ENCODE measurements at places on chromosomes 16 and 17.

DNA sequence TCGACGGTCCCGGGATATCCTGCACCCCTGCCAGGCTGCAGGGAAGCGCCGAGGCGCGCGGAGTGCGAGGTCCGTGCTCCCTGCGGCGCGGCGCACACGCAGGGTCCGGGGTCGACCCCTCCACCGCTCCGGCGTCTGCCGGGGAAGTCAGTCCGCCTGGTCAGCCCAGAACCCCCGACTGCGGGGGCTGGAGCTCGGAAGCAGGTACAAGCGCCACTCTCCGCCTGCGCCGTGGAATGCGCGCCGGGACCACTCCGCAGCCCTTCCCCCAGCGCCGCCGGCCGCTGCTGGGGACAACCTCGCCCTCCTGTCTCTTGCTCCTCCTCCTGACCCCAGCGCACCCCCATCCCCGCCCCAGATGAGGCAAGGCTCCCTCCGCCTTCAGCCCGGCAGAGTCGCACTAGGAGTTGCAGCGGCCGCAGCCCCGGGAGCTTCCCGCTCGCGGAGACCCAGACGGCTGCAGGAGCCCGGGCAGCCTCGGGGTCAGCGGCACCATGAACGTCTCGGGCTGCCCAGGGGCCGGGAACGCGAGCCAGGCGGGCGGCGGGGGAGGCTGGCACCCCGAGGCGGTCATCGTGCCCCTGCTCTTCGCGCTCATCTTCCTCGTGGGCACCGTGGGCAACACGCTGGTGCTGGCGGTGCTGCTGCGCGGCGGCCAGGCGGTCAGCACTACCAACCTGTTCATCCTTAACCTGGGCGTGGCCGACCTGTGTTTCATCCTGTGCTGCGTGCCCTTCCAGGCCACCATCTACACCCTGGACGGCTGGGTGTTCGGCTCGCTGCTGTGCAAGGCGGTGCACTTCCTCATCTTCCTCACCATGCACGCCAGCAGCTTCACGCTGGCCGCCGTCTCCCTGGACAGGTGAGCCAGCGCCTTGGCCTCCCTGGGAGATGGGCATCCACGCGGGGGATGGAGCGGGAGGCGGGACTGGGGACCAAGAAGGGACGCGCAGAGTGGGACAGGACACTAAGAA lies at the start of gene GALR2:
Gene GALR2 (plus strand): TSS at position 392 of the 974 bp plus-strand sequence. CDS start 103 bp downstream, at position 495.
- no peak for DNase-seq

DNA sequence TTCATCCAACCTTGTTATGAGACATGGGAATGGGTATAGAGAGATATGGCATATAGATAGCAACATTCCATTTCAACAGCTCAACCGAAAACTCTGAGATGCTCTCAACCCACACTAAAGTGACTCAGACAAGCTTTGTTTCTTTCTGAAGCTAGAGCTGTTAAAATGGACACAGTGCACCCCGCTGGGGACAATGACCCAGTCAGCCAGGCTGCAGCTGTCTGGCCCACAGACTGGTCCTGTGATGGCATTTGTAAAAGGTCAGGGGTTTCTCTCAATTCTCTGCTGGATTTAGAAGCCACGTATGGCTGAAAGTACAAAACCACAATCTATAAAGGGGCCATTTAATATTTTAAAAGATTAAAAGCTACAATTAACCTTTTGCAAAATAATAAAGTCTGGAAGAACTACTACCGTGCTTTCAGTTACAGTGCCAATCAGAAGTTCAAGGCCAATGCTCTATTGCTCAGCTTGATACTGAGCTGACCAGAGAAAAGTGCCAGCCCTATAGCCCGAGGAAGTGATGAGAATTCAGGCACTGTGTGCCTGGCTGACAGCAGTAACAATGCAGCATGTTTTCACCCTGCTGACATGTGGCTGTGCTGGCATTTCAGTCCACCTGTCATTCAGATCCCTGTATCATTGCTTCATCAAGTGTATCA lies 60.2 kb downstream of the TEX2 start:
- DNase-seq, result no peak

- no peak for DNase-seq
Measured at GRCh38 chr16:75429621-75430403, 3.5 kb downstream of the CFDP1 start.

DNA sequence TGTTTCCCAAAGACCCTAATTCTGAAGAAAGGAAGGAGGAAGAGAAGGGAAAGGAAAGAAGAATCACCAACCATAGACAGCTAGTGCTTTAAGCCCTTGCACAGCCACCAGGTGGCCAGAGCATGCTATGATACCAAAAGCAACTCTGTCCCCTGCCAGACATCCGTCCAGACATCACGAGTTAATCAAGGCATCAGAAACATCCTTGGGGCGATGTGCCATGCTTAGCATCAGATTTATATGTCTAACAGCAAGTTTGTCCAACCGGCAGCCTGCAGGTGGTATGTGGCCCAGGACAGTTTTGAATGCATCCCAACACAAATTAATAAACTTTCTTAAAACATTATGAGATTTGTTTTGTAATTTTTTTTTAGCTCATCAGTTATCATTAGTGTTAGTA lies 2.9 kb upstream of the CRYBA1 start:
- DNase-seq, result no peak

DNA sequence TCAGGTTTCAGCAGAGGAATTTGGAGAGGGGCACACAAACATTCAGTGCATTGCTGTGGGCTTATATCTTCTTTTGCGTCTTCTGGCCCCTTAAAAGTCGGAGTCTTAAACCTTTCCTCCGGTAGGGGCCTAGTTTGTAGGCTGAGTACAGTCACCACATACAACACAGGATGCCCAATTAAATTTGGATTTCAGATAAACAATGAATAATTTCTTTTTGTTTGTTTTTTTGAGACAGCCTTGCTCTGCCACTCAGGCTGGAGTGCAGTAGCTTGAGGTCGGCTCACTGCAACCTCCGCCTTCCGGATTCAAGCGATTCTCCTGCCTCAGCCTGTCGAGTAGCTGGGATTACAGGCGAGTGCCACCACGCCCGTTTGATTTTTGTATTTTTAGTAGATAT lies 26.7 kb upstream of the ADORA2B start:
- DNase-seq, result no peak

GRCh38 chr16:79770244-79771064 lies 169.9 kb upstream of the MAF start:
- peak; percentile 12 for DNase-seq

- no peak for DNase-seq
Measured at GRCh38 chr17:13107676-13108235, 89.9 kb upstream of the ELAC2 start.

- no peak for DNase-seq
Measured at GRCh38 chr16:30069611-30070462, 4.3 kb downstream of the ALDOA start.

DNA sequence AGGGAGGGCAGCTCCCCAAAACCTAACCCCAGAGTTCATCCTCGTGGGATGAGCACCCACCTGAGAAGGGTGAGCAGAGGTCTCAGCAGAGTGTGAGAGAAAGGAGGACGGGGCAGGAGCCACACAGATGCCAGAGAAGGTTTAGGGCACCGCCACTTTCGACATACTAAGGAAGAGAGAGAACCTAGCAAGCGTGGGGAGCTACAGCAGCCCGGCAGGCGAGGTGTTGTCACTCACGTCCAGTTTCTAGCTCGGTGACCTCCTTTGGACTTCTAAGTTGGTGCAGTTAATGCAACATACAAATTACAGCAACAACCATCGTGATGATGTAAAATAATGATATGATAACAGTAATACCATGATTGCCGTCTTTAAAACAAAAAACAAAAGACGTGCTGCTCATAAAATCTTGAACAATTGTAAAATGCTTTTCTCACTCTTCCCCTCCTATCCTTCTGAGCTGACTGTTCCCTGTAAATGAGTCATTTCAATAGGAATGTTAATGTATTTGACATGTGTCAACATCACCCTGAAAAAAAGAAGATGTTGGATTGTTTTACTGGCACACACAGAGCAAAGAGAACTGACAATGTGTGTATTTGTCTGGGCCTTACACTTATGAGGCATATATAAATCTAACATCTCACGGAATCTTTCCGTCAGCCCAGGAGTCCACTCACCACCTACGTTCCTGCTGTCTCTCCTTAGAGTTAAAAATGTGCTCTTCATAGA lies 158.2 kb upstream of the MAF start:
- no peak for DNase-seq

- DNase-seq, result no peak
Measured at GRCh38 chr17:33905338-33905800, 349.7 kb upstream of the CCL2 start.

- DNase-seq, result no peak
Measured at GRCh38 chr16:55264949-55265348, 59.1 kb upstream of the IRX6 start.

GRCh38 chr17:27385626-27386025 lies 70.6 kb upstream of the KSR1 start:
- no peak for DNase-seq

DNA sequence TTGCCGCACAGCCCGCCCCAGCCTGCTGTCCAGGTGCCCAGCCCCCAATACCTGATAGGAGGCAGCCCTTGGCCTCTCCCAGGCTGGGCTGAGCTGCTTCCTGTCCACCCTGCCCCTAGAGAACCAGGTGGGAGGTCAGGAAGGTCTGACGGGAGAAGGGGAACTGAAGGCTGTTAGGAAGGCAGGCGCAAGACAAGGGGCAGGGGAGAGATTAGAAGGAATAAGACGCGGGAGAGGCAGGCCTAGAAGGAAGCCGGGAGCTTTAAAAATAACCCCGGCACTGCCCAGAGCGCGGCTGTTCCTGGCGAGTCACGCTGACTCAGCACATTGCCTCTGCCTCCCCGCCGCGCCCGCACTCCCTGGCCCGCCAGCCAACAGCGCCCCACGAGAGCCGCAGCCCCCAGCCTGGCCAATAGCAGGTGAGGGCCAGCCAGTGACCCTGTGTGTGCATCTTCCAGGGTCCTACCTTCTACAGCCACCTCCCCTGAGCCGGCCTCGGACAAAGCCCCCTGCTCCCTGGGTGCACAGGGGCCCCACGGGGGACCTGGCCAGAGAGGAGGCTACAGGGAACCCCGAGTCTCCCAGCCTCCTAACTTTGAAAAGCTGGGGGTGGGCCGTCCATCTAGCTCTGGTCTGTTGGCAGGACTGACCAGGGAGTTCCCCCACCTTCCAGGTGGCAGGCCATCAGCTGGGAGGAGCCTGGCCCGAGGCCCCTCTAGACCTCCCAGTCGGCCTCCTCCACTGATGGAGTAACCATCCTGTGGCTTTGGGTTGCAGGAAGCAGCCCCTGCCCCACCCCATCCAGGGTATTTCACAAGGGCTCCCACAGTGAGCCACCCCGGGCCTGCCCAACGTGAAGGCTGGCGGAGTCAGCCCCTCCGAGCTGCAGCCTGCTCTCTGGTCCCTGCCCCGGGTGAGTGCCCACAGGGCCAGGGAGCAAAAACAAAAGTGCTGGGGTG lies 4.0 kb downstream of the MAFG start:
- no peak for DNase-seq

DNA sequence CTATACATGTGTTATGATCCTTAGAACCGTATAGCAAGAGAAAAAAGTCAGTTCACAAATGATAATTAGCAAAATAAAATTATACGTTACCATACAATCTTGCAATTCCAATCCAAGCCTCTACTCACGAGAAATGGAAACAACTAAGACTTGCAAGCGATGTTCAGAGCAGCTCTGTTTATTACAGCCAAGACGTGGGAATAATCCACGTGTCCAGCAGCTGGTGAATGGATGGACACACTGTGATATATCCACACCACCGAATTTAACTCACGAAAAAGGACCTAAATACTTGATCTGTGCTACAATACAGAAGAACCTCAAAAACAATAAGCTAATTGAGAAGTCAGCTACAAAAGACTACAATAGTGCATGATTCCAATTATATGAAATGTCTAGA lies 88.1 kb downstream of the ADCY9 start:
- no peak for DNase-seq

DNA sequence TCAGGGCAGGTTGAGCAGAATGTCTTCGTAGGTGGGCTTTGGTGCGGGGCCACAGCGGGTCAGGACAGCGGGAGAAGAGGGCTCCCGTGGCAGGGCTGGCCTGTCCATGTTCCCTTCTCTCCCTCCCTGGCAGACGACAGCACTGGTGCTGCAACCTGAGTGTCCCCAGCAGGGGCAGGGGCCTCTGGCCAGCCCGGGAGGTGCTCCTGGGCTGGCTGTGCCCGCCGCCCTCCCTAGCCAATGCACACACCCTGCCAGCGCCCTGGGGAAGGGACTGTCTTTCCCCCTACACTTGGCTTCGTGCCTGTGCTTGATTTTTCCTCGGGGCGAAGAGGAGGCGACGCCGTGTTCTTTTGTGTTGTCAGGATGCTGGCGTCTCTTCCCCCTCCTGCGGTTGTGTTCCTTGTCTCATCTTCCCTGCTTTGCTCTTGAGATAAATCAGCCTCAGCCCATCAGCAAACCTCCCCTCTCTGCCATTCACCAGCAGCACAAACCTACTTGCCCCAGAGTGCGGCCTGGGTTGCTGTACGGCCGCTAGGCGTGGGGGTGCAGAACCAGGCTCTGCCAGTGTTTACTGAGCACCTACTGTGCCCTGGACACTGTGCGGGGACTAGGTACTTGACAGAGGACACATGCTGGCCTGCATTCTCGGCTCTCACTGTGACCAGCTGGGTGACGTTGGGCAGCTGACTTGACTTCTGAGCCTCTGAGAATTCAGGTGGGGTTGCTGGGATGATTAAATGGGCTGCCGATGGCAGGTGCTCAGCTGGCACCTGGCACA lies 237.3 kb upstream of the CIBAR2 start:
- no peak for DNase-seq

GRCh38 chr17:36468903-36469635 lies 17.4 kb upstream of the ZNHIT3 start:
- DNase-seq, result no peak

DNA sequence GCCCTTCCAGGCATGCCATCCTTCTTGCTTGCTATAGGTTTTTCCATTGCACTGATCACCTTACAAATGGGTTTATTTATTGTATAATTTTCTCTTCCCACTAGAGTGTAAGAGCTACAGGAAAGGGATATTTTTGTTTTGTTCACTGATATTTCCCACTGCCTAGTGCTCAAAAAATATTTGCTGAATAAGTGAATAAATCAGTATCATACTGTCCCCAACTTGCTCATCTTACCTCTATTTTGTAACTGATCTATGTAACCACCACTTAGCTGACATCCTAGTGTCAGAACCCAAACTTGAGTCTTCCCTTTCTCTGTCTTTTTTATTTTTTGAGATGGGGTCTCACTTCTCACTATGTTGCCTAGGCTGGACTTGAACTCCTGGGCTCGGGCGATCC lies 87.6 kb upstream of the TBC1D3K start:
- DNase-seq, result no peak

DNA sequence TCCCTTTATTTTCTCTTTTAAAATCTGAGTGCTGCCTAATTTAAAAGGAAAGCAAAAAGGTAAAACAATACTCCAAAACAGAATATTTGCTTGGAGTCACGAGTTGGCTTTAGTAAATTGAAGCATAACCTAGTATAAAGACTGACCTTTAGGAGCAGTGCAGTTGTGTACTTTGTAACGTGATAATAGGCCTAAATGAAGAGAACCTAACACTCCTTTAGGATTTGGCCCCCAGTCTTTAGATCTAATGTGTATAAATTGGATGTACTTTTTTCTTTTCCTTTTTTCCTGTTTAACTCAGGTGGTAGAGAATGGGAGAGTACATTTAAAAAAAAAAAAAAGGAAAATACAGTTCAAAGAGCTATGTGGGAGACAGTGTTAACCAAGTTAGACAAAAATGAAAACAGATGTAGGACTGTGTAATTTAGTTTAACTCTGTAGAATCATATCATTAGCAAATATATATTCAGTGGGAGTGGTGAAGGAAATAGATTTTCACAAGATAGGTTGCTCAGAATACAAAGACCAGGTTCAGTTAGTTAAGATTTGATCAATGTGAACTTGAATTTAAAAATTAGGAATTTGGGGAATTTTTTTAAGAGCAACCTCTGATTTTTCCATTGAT lies 16.8 kb downstream of the CPD start:
- DNase-seq, result no peak
